ENCODE measurements at places on chromosomes 5 and 9.

DNA sequence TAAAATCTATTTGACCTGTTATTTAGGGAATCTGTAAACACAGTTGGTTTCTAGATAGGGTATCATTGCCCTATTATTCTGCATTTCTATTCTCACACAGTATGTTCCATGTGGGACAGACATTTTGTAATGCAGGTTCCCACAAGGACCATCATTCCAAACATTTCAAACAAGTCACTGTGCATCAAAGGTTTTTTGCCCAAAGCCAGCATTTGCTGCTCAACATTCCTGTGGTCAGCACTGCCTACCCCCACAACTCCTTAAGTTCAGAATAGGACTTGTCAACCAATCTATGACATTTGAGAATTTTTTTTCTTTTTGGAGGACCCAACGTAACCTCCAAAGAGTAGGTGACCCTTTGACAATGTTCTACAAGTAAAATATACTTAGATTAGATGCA lies 95.7 kb downstream of the LPAR1 start:
- DNase-seq, result no peak

GRCh38 chr9:72948575-72949243 lies 4.1 kb downstream of the ALDH1A1 start:
- DNase-seq, result no peak

GRCh38 chr5:163807781-163808180 lies 302.4 kb downstream of the MAT2B start:
- no peak for DNase-seq

DNA sequence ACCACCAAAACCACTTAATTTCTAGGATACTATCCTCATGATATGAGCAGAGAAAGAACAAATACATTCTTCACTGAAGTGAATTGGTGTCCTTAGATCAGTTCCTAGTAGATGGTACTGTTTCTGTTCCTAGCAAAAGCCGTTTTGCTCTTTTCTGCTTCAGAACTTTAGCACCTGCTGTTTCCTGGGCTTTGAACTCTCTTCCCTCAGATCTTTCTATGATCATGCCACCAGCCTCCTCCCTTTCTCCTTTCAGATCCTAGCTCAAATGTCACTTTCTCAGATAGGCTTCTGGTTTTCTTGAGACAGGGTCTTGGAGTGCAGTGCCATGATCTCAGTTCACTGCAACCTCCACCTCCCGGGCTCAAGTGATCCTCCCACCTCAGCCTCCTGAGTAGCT lies 118.0 kb downstream of the EGFLAM start:
- no peak for DNase-seq

DNA sequence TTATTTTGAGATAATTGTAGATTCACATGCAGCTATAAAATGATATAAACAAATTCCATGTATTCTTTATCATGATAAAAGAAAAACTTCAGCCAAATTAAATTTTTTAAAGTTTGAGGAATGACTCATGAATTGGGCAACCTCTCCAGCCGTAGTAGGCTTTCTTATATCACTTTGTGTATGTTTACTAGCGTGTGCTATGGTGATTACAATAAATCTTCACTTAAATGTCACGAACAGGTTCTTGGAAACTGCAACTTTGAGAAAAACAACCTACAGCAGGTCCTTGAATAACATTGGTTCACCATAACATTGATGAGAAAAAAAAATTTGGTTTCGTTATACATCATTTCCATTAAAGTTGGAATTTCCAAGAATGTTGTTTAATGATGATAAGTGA lies 730.9 kb upstream of the TYRP1 start:
- no peak for DNase-seq

DNA sequence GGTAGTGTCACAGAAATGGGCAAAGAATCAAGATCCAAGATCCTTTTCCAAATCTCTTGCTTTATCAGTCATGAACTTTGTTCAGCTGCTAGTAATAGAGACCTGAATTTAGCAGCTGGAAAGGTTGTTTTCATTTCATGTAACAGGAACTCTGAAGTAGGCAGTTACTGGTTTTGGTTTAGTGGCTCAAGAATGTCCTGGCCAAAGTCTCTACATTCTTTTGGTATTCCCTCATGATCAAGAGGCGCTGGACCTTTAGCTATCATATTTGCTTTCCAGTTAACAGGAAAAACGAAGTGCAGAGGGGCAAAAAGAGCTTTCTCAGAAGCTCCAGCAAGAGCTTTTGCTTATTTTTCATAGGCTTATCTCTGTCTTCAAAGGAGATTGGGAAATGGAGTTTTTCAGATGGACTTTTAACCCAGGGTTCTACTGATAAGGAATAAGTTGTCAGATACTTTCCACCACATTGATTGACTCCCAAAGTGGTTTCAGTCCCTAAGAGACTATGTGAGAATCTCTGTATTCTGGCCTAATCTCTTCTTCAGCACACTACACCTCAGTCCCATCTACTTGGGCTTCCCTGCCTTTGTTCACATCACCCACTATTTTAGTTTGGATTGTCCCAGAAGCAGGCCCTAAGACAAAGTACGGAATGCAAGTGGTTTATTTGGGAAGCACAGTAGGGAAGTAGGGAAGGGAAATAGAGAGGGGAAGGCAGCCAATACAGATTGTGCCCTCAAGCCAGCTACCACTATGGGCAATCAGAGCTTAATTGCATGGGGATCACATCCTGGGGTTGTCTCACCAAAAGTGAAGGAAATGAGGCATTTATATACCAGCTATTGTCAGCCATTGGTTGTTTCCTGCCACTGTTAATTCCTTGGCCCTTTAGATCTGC lies 359.3 kb downstream of the LRRC70 start:
- no peak for DNase-seq

DNA sequence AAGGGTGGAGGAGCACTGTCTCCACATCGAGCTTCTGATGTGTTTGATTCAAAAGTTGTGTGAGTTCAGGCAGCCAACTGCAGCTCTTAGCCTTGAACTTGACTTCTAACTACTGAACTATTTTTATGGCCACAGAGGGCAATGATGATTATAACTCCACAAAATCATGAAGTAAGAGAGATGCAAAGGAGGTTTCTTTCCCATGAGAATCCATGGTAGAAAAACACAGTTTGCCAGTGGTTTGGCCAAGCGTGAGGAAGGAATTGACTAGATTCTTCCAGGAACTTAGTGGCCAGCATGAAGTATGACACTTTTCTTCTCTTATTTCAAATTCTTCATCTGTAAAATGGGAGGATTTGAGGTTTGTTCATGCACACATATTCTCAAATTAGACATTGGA lies 43.2 kb downstream of the PAPPA start:
- no peak for DNase-seq

DNA sequence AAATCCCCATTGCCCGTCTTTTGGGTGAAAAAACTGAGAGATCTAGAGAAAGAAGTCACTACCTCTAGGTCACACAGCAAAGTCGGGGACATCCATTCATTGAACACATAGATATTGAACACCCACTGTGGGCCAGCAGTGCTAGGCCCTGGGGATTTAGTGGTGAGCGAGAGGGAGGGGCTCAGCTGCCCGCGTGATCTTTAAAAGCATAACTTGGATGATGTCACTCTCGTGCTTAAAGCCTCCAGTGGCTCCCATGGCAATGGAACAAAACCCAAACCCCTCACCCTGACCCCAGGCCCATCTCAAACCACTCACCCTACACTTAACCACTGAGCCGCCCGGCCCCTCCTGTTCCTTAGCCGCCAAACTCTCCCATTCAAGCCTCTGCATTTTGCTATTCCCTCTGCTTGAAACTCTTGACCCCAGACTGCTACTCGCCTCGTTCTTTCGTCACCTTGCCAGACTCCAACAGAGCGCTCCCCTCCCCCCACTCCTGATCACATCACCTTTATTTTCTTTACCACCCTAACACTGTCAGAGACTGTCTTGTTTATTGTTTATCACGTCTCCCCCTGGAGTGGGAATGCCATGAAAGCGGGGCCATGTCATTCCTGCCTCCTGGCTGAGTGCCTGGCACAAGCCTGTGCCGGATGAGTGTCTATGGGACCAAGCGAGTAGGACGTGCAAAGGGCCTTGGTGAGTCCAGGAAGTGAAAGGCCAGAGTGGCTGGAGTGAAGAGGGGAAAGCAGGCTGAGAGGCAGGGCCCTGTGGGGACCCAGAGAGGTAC lies 710 bp upstream of the PIP5KL1 start:
- DNase-seq, result no peak

GRCh38 chr9:94809778-94810177 lies 83.3 kb downstream of the AOPEP start:
- DNase-seq, result no peak

DNA sequence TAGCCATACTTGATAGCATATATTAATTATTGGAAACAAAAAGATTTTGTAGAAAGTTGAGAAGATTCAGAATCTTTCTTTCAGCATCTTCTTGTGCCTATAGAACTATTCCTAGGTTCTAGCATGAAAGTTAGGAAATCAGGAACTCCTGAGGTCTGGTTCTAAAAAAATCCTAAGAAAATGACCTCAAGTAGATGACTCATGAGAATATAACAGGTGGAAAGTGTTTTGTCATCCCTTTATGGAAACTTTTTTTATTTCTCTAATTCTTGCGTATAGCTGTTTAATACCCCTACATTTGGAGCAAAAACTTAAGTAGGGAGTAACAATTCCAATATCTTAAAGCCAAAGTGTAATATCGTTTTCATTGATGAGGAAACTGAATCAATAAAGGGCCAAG lies 574.1 kb downstream of the NR2F1-AS1 start:
- no peak for DNase-seq

DNA sequence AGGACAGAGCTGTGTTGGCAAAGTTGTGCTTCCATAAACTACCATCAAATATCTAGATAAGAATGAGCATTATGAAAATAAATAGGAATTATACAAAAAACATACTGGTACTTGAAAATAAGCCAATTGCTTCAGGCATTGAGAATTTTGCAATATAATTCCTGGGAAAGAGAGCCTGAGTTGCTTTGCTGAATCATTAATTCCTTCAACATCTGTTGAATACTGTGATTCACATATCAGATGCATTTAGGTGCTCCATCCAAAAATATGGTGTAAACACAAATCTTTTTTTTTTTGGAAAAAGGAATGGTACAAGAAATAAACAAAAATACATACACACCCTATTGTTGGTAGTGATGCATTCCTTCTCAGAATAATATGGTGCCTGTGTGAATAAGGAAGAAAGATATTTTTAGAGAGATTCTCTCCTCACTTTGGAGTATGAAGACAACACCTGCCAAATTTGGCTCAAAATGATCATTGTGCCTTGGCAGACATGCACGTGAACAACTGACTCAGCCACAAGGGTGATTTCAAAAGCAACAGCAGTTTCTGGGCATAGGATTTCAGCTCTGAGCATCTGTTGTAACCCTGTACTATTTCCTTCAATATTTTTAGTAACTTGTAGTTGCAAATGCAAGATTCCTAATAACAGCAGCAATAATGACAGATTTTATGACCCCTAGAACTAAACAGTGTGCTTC lies 96.7 kb downstream of the CAVIN4 start:
- peak; percentile 89 for DNase-seq

- no peak for DNase-seq
These were observed 58.5 kb downstream of the PDE6A start for GRCh38 chr5:149886060-149886459.

DNA sequence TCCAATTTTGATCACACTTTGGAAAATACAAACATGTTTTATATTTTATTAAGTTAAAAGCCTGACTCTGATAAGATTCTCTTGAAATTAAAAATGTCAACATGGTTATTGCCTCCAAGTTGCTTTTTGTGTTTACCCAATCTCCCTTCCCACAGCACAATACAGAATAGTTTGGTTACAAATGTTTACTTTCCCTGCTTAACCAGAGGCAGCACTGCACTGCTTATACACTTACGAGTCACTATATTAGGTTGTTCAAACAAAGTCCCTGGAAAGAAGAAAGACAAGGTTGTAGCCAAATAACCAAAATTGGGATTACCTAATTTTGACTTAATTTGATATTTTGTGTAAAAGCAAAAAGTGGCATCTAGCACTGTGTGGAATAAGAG lies 25.9 kb downstream of the SRFBP1 start:
- DNase-seq, result no peak

- no peak for DNase-seq
These were observed 500.8 kb upstream of the WWC1 start for GRCh38 chr5:167790462-167791260.

DNA sequence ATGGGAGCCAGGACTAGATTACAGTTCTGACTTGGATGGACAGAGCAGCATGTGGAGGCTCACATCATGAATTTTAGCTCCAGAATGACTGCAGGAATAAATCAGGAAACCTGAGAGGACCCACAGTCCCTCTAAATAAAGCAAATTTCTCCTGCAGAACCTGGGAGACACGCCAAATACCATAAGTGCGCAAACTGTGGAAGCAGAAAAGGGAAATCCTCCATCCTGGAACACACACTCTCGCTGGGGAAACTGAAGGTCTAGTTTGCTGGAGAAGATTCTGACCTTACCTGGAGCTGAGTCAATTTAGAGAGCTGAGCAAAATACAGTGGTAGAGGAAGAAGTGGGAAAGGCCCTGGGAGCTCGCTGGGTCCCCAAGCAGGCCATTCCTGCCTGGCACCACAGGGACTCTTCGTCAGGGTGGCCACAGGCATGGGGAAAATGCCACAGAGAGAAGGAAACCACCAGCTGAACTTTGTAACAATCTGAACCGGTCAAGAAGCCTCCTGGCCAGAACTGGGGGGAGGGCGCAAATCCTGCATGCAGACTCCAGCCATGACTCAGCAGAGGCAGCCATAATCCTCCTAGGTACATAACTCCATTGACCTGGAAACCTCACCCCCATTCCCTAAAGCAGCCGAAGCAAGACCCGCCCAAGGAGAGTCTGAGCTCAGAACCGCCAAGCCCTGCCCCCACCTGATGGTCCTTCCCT lies 390.9 kb downstream of the LRRC70 start:
- no peak for DNase-seq

DNA sequence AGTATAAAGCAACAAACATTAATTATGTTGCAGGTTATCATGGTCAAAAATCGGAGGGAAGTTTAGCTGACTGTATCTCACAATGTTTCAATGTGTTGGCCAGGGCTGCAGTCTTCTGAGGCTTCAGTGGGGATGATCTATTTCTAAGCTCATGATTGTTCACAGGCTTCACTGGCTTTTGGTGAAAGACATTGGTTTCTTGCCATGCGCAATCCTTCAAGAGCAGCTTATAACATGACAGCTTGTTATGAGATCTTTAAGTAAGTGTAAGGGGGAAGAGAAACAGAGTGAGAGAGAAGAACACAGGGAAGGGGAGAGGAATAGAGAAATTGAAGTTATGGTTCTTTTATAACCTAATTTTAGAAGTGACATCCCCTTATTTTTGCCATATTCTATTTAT lies 385.9 kb upstream of the CHD1 start:
- no peak for DNase-seq

GRCh38 chr9:122221183-122221811 lies 7.5 kb downstream of the LHX6 start:
- DNase-seq, result no peak

DNA sequence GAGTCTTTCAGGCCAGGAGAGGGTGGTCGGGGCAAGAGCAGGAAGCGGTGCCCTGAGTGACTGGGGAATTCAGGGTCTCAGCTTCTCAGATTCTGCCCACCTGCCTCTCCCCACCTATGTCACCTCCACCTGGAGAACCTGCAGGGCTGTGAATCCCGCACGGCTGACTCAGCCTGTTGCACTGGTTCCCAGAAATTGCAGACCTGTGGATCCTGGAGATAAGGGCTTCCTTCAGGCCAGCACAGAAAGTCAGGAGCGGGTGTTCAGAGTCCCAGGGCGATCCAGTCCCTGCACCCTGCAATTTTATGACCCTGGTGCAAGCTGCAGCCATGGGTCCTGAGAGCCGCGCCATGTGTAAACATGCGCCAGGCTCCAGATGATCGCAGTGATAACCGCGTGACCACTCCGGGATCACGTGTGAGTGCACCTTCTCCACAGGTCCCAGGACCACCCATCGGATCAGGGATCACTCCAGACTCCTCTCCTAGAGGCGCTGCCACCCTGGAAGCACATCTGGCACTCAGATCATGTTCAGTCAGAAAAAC lies 17.8 kb downstream of the IRX4 start:
- no peak for DNase-seq

GRCh38 chr9:118635416-118635815 lies 733.8 kb downstream of the BRINP1 start:
- no peak for DNase-seq
